Upper lobe of left lung (tissue), 6 donors: ENCODE measurements at places on chromosomes 12 and 14. TPM values are rescaled to one million over a fixed set of nuclear protein-coding genes. Genes with fewer than 3 reads are reported as not detected.

GRCh38 chr12:70080566-70080965 is 162.7 kb upstream of the CNOT2 start:
- DNase-seq = no peak
- H3K27ac ChIP-seq = no peak overlapping the region
- no peaks in the 10 kb centered on the region for H3K27me3 ChIP-seq
- H3K36me3 ChIP-seq = no peaks in the 10 kb centered on the region
- H3K4me1 ChIP-seq = no peaks in the 10 kb centered on the region

DNA sequence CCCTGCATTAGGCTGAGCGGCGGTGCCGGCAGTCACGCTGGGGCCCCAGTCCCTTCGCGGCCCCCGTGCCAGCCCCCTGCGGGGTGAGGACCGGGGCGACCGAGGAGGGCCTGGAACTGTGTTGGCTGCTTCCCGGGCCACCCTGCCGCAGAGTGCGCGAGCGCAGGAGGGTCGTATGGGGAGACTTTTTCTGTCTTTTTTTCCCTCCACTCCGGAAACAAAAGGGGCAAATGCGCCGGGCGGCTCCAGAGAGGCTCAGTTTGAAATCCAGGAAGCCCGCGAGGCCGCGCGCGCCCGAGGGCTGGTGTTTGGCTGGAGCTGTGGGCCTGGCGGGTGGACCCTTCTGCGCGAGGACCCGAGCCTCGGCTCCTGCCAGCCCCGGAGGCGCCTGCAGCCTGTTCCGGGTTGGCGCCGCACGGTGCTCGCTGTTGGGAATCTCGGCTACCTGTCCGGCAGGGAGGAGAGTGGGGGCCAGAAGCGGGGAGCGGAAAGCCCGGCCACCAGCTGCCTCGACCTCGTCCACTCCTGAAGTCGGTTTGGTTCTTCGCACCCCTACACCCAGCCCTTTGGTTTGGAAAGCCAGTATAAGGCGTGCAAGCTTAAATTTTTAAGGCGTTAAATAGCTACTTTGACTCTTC is 638 bp downstream of the PLEKHG3 start:
- no peaks in the 10 kb centered on the region for H3K36me3 ChIP-seq
- peaks cover 35% of the 10 kb centered on the region for H3K4me1 ChIP-seq
- peak; percentile 49 for DNase-seq
- peak overlapping the region; percentile 57 for H3K4me3 ChIP-seq

BDKRB1 gene
- 0.24 TPM for total RNA-seq

GRCh38 chr14:103520657-103521437 is 1.8 kb downstream of the CKB start:
- peaks cover 13% of the 10 kb centered on the region for H3K27me3 ChIP-seq
- no peaks in the 10 kb centered on the region for H3K36me3 ChIP-seq
- H3K4me1 ChIP-seq = peaks cover 56% of the 10 kb centered on the region
- H3K27ac ChIP-seq = peak overlapping the region; percentile 77
- DNase-seq = peak; percentile 96

ANKRD33 gene
- not detected for total RNA-seq

KLRC2 gene
- 0.88 TPM for total RNA-seq

DNA sequence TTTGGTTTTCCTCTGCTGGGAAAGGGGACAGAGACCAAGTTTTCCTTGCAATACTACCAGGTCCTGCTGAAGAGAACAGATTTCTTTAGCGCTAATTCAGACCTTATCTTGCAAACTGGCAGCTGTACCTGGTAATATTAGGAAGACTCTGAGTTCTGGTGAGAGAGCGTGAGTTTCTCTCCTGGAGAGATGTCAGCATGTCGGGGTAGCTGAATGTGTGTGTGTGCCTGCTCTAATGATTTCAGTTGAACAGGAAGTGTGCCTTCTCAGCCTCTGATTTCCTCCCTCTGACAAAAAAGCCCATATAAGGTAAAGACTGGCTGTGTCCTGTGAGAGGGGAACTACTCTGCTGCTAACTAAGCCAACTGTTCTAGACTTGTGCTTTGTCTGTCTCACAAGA is 10.3 kb upstream of the ERP27 start:
- no peak for DNase-seq

SLC38A6 gene
- 13.7 TPM for total RNA-seq

COCH gene
- not detected for total RNA-seq

DNA sequence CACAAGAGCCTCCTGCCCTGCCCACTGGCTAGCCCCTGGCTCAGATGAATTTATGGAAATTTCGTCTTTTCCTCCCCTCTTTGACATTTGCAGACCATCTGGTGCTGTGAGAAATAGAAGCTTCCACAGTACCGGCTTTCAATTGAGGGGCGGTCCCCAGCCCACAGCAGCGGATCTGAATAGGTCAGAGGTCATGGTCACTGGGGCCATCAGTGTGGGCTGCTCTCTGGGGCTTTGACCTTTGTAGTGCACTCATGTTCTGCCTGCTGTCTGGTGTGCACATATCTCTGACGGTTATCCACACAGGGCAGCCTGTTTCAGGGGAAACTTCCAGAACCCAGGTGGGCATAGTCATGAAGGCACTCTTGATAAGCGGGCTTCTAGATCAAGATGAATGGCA is 2.5 kb upstream of the RFLNA start:
- H3K36me3 ChIP-seq = no peaks in the 10 kb centered on the region
- H3K4me3 ChIP-seq = no peak overlapping the region
- DNase-seq = no peak
- no peaks in the 10 kb centered on the region for H3K27me3 ChIP-seq

- H3K4me3 ChIP-seq = no peak overlapping the region
- no peaks in the 10 kb centered on the region for H3K36me3 ChIP-seq
- DNase-seq = peak; percentile 20
- H3K27me3 ChIP-seq = no peaks in the 10 kb centered on the region
- no peak overlapping the region for H3K27ac ChIP-seq
These were observed 41.9 kb downstream of the CYP46A1 start for GRCh38 chr14:99725774-99726537.
